ENCODE measurements at places on chromosomes 11 and 22.
A peak's percentile ranks its signal among the peaks of the same experiment; 100 is the strongest.

- DNase-seq: no peak
These were observed 9.0 kb downstream of the RPL27A start for GRCh38 chr11:8691601-8692000.

GRCh38 chr11:29628609-29629008 is 388.2 kb downstream of the KCNA4 start:
- no peak for DNase-seq

- no peak for DNase-seq
These were observed 7.8 kb downstream of the OR8K5 start for GRCh38 chr11:56152333-56152732.

GRCh38 chr22:34696557-34696956 is 369.4 kb upstream of the ISX start:
- no peak for DNase-seq

- DNase-seq: no peak
These were observed 1.5 kb downstream of the ASPHD2 start for GRCh38 chr22:26430600-26430999.

- no peak for DNase-seq
These were observed 11.5 kb upstream of the MUC15 start for GRCh38 chr11:26583550-26583949.

GRCh38 chr22:29784451-29785361 is 17.5 kb downstream of the UQCR10 start:
- DNase-seq: no peak

GRCh38 chr11:100815787-100816330 is 128.8 kb downstream of the ARHGAP42 start:
- DNase-seq: no peak

GRCh38 chr22:40791241-40791640 is 27.9 kb downstream of the SLC25A17 start:
- no peak for DNase-seq

- no peak for DNase-seq
These were observed 58.9 kb downstream of the FBXO7 start for GRCh38 chr22:32533265-32534111.

GRCh38 chr11:84922836-84923235 is 704.3 kb downstream of the DLG2 start:
- peak; percentile 38 for DNase-seq

DNA sequence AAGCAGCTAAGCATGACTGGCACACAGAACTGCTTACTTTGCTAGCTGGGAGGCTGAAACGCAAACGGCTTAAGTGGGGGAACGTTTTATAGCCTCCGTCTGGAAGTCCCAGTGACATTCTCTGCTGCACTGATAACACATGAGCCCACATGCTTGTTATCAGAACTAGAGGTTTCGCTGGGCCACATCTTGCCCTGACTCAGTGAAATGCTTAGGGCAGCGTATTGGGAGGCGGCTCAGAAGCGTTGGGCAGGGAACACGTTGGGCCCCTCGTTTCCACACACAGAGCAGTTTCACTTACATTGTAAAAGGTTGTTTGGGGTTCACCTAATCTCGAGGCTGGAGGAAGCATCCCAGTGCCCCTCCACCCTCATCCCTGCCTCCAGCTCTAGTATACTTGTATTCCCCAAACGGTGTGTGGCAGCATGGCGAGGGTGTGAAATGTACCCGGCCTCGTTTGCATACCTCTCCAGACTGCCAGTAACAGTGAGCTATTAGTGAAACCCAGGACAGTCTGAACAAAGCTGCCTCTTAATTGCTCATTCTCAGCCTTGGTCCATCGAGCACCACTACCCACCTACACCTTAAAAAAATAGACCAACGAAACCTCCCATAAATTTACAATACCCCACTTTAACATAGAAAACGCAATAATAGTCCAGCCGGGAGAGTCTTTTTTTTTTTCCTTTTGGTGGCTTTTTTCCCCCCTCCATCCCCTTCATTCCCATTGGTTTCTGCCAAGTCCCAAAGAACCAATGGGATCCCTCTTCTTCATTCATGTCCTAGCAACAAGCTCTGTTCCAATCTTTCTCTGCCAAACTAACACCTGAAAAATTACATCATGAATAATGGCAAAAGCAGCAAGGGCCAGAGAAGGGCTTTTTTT is 218.8 kb upstream of the SORL1-AS1 start:
- no peak for DNase-seq

DNA sequence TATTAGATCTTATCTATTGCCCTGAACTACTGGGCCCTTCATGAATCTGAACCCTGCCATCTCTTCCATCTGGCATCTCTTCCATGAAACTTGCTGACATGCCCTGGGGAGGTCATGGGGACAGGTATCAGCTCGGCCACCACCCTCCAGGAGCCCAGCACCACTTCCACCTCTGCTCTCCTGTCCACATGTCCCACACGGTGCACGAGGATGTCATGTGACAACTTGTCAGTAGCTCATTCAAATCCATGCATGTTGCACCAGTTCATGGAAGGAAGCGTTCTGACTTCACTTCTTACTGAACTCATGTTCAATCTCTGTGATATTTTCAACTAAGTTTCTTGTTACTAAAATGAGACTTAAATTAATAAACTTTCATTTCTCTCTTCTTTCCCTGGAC is 16.6 kb downstream of the YPEL1 start:
- DNase-seq: no peak

DNA sequence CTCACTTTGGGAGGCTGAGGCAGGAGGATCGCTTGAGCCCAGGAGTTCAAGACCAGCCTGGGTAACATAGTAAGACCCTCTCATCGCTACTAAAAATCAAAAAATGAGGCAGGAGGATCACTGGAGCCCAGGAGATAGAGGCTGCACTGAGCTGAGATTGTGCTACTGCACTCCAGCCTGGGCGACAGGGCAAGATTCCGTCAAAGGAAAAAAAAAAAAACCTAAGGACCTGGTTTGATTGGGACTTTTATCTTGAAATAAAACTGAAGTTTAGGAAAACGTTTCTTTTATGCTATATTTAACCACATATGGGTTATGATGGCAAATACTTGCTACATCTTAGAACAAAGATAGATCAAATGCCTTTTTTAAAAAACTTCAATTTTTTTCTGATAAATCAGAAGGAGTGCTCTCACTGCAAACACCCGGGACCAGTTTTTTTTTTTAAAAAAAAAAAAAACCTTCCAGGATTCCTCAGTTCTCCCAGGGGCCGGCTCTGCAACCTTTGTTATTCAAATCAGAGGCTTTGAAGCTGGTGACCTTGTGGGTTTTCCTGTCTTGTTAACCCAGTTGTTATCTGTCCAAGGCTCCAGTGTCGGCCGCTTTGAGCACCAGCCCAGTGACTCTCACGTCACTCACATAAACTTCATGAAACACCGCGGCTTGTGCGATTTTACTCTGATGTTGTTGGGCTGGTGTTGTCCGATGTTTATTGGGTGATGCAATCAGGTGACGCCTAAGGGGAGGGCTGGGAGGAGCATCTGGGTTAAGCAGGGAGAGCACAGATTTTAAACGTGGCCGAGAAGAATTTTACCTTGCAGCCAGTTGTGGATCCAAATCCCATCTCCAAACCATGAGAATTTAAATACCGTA is 24.7 kb upstream of the SLC22A12 start:
- DNase-seq: peak; percentile 86

- no peak for DNase-seq
These were observed 48.6 kb downstream of the SYT9 start for GRCh38 chr11:7300281-7300680.

- no peak for DNase-seq
These were observed 1.3 kb upstream of the SLC25A45 start for GRCh38 chr11:65383778-65384177.

DNA sequence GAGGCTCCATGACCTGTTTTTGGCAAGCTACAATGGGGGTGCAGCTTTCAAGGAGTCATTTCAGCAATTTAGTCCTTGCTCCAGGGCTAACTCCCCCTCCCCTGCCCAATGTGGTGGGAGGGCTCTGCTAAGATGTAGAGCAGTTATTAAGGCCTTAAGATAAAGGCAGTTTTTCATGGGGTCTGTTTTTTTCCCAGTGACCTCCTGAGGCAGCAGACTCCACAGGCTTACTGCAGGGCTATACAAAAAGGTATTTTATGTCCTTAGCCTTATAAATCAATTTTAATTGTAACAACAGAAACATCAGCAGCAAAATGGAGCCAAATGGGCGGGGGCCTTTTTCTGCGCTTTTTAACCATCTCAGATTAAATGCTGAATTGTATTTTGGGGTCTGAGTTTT is 192.3 kb downstream of the KIRREL3 start:
- DNase-seq: no peak

- DNase-seq: peak; percentile 78
These were observed 1.0 kb downstream of the B4GALNT4 start for GRCh38 chr11:370070-370941.

DNA sequence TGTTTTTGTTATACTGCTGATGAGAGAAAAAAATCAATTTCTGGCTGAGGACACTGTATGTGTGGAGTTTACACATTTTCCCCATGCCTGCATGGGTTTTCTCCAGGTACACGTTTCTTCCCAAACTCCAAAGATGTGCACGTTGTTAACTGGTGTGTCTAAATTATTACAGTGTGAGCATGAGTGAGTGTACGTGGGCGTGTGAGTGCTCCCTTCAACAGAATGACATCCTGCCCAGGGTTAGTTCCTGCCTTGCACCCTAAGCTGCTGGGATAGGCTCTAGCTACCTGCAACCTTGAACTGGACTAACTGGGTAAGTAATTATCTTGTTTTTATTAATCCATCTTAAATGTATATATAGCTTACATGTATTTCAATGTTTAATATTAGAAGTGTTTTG is 5.5 kb downstream of the NPAT start:
- DNase-seq: no peak

DNA sequence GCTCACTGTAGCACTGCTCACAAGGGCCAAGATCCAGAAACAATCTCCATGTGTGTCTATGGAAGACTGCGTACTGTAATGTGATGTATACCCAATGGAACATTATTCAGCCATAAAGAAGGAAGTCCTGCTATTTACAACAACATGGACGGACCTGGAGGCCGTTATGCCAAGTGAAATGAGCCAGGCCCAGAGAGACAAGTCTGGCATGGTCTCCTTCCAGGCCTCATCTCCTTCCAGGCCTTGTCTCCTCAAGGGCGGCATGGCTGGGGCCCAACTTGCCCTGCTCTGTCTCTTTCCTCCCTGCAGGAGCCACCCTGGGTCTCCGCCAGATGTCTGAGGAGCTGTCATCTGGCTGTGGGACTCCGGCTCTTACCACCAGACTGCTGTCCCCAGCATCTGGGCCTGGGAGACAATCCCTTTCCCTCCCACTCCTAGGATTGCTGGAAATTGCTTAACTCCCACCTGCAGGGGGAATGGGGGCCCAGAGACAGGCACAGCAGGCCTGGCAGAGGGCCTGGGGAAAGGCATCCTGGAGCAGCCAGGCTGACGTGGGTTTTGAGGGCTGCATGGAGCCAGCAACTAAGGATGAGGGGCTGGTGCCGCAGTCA is 1326.6 kb downstream of the TBC1D22A start:
- DNase-seq: no peak

DNA sequence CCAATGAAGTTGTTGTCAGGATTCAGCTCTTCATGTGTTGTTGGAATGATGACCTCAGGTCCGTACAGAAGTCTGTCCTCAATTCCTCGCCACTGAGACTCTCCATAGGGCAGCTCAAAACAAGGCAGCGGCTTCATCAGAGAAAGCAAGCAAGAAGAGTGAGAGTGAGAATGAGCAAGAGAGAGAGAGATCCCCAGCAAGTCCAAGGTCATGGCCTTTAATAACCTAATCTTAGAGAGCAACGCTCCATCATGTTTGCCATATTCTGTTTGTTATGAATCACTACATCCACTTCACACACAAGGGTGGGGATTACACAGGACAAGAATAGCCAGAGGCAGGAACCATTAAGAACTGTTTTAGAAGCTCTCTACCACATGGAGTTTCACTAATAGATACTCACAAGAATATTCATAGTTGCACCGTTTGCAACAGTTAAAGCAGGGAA is 23.3 kb upstream of the MMP7 start:
- DNase-seq: no peak

DNA sequence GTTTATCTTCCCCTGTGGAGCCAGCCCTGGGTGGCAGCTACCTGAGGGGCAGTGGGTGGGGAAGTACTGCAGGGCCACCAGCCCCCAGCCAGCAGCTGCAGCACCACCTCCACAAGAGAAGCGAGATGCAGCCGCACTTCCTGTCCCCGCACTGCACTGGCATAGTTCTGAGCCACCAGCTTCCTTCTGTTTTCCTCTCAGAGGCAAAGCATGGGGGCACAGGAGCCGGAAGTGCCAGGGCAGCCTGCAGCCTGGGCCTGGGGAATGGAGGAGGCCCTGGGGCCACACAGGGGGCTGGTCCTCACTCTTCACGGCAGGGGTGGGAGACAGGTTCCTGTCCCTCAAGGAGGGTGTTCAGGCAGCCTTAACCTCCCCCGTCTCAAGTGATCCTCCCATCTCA is 11.9 kb upstream of the SH3BP1 start:
- DNase-seq: no peak

DNA sequence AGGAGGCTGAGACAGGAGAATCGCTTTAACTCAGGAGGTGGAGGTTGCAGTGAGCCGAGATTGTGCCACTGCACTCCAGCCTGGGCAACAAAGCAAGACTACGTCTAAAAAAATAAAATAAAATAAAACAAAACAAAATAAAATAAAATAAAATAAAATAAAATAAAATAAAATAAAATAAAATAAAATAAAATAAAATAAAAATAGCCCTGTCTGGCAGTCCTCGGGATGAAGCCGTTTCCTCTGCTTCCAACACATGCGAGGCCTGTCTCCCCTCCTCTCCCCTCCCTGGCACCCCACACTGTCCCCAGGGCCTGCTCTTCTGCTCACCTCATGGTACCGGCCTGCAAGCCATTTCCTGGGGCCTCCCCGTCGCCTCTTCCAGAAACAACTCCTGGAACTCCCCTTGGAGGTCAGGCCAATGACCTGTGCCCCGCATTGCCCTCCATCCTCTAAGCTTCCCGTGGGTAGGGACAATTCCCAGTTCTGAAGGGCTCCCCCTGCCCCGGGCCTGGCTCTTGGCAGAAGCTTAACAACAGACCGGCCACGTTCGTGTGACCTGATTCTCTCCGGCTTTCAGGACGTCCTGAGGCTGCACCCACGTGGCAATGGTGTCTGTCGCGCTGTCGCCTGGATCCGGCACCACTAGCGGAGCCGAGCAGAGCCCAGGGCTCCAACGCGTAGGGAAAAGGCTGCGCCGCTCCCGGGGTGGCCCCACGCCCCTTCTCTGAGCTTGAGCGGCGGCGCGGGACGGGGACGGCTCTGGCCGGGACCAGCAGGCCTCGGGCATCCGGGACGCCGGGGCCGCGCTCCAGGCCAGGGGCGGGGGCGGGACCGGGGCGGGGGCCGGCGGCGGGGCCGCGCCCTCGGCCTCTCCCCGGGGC is 456 bp upstream of the PARVB start:
- peak; percentile 79 for DNase-seq

DNA sequence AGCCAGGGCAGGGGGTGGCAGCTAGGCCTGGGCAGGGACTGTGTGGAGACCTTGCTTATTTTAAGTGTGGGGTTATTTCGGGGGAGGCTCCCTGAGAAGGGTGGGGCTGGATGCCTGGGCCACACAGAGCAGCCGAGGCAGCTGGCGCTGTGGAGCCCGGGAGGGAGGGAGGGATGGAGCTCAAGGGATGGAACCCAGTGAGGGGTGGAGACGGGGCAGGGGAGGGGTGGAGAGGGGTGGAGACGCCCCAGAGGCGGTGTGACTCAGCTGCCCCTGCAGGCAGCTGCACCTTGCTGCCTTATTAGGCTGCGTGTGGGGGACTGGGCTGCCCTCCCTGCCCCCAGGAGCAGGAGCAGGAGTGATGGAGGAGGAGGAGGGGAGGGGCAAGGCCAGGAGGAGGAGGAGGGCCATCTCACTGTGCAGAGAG is 9.8 kb upstream of the TSSC4 start:
- no peak for DNase-seq

All from retina (tissue), 1 donor.